ENCODE measurements at places on chromosomes 1 and 21.

DNA sequence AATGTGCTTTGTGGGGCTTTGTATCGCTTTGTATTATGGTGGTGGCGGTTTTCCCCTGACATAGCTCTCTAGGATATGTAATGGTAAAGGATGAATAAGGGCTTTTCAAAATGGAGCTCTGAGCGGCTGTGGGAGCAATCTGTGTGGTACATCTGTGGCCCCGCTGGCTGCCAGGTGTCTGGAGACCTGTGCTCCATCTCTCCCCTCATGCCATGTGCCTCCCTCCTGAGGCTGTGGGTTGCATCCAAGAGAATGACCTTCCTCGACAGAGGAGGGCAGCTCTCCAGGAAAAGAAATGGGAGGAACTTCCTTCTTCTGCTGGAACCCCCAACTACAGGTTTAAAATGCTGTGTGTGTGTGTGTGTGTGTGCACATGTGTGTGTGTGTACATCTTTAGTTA is 78.7 kb downstream of the RYR2 start:
- DNase-seq = no peak

DNA sequence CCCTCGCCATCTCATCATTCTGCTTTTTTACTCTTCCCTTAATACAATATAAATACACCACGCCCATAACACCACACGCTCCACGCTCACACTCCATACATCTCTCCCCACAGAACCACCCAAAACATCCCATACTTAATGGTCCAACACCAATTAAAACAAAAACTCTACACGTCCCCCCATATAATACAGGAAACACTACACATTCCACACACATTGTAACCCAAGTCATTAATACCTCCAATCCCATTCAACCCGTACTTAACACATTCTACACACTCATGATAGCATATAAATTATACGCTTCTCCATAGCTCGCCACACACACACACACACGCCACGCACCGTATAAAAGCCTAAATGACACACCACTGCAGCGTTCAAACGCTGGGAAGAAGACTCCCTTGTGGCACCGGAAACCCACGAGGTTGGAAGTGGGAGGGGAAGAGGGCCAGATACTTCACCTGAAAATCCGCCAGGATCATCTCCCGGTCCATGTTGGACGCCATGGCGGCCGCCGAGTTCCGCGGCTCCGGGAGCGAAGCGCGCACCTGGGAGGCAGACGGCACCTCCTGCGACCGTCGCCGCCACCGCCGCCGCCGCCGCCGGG is 659 bp downstream of the FAF1 start:
- DNase-seq = no peak

DNA sequence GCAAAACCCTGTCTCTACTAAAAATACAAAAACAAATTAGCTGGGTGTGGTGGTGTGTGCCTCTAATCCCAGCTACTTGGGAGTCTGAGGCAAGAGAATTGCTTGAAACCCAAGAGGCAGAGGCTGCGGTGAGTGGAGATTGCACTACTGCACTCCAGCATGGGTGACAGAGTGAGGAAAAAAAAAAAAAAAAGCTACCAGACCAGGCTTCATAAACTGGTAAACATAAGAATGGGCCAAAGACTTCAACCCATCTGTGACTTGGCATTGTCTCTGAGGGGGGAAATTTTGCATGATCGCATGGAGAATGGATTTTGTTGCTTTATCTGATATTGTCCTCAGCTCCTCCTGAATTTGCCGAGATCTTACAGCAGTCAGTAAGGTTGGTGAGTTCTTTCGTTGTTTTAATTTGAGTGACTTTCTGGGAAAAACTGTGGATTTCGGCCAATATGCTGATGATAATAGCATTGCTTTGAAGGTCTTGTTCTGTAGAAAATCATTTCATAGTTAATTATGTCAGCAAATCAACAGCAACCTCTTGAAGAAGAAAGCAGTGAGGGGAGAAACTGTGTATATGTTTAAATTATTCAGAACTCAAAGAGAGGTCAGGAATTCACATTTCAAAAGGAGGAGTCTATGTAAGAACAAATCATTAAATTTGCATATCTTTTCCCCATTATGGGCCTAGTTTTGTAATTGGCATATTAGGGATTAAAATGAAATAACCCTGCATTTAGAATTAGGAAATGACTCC is 13.1 kb downstream of the FGGY start:
- no peak for DNase-seq

DNA sequence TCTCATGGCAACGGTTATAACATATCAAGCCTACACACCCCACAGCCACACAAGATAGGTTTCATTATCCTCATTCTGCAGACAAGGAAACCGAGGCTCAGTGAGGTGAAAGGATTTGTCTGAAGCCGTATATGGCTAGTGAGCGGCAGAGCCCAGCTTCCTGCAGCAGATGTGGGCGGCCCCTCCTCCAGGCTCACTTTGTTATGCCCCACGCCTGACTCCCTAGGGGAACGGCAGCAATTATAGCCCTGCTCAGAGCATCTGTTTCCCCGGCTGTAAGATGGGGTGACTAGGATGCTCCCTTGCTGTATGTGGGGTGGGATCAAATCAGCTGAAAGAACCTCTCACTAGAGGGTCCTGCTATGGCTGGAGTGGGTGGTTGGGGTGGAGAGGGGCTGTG is 22.1 kb downstream of the GRHL3 start:
- no peak for DNase-seq

DNA sequence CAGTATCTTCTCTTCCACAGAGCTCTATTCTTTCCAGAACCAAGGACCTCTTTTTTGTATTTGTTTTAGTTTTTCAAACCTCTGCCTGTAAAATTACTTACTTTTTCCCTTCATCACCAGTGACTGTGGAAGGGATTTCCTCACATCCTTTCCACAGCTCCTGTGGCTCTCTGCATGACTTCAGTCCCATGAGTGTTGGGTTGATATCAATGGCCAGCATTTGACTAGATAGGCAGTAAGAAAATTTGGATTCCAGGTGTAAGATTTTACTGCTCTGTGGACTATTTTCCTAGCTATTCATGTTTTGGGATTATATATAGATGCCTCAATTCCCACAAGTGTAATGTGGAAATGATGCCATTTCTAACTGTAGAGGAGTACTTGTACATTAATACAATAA is 171.5 kb upstream of the PTBP2 start:
- no peak for DNase-seq

DNA sequence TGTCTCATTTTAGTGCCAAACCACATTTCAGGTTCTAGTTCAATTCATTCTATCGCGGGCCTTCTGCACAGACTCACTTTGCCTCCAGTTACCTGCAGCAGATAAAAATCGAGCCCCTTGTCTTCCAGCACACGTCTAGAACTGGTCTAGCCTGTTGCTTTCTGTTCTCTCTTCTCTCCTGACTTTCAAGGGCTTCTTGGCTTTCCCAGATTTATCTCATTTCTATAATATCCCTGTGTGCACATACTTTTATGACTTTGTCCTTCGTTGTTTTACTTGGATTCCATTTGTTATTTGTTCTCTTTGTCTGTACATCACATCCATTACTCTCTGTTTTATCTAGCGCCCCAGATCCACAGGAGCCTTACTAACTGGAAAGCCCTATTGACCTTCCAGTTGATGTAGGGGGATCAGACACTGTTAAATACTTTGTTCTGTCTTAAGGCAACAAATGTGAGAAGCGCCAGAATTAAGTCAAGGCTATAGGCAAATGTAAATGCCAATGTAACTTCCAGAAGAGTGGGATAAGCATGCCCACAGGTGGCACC is 284.5 kb upstream of the ADGRL4 start:
- no peak for DNase-seq

- no peak for DNase-seq
Observed at GRCh38 chr1:26697978-26698849, 2.4 kb downstream of the ARID1A start.

DNA sequence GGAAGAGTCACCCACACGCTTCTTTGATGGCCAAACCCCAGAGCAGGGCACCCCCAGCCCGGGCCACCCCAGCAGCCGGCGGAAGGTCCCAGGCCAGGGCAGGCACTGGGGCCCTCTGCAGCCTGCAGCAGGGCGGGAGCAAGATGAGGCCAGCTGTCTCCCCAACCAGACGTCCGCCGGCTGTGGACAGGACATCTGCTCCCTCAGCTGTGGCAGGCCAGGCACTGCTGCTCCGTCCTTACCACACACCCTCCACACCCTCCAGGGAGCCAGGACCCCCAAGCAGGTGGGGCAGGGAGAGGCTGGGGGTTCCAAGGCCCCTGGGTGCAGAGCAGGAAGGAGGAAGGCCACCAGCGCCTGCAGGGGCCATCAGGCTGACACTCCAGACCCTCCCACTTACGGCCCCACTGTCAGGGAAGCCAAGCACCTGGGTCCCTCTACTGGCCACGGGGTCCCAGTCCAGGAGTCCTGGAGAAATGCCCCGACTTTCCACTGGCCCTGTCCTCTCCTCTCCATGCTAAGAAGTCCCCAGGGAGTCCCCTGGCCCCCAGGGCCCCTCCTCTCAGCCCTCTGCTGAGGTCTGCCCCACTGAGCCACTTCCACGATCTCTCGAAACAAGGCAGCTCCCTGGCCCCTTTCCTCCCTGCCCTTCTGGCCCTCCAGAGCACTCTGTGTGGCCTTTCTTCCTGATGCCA is 5.6 kb downstream of the WNT9A start:
- DNase-seq = no peak

DNA sequence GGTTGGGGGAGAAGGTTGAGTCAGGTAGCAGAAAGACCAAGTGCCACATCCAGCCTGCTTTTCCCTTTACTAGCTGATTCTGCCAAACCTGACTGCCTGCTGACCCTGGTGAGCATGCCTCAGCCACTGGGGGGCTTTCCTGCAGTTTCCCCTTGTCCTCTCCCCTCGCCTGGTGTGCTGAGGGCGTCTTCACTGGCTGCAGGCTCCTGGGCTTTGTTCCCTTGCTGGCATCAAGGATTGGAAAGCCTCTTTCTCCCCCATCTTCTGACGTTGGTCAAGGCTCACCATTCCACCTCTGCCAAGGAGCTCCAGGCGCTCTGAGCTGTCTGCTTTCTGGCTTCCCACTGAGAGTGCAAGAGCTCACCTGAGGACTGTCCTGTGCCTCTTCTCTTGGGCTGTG is 28.4 kb downstream of the MAN1C1 start:
- DNase-seq = no peak

DNA sequence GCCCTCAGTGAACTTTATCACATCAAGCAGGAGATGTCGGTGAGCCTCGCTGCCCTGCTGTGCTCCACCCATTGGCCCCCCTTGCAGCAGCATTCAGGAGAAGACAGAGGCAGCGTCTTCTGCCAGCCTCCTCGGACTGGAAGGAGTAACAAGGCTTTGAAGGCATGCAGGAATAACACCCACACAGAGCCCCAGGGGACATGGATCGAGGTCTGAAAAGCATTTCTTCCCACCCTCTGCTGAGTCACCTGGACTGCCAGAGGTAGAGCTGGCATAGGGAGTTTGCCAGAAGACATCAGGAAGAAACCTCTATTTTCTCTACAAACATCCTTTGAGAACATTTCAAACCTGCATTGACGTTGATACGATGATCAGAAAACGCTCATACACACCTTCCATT is 42.9 kb downstream of the COL18A1 start:
- DNase-seq = no peak

GRCh38 chr21:32900814-32901213 is 124.9 kb upstream of the OLIG2 start:
- DNase-seq = no peak

GRCh38 chr1:93669369-93669768 is 12.3 kb downstream of the BCAR3 start:
- no peak for DNase-seq
